Left renal cortex interstitium (tissue), 4 donors: ENCODE measurements at places on chromosomes 3 and 15. TPM values are rescaled to one million over a fixed set of nuclear protein-coding genes. Genes with fewer than 3 reads are reported as not detected.

DNA sequence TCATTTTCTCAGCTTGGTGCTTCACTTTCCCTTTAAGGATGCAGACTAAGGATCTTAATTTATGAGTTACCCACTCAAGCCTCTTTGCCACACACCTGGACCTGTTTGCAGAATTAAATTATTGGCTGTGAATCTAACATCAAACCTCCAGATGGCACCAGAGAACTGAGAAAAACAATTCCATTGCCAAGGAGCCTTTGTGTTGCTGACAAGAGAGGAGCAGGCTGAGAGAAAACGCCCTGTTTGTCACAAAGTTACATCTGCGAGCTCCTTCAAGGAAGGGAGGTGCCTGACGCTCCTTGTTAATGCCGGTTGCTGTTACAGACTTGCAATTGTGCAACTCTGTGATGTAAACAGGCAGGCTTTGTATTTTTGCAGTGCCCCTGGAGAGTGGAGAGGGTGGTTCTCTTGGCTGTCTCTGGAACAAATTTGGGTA lies 36.3 kb upstream of the TMC3 start:
- DNase-seq: peak; percentile 65

GRCh38 chr3:184524981-184525336 lies 36.6 kb upstream of the EPHB3 start:
- DNase-seq: no peak

- no peak for DNase-seq
These were observed 6.3 kb downstream of the MTMR10 start for GRCh38 chr15:30985081-30985531.

- DNase-seq: no peak
These were observed 46.0 kb downstream of the KLF13 start for GRCh38 chr15:31372635-31373091.

GRCh38 chr15:72205896-72206676 lies 8.5 kb upstream of the GRAMD2A start:
- DNase-seq: no peak

DNA sequence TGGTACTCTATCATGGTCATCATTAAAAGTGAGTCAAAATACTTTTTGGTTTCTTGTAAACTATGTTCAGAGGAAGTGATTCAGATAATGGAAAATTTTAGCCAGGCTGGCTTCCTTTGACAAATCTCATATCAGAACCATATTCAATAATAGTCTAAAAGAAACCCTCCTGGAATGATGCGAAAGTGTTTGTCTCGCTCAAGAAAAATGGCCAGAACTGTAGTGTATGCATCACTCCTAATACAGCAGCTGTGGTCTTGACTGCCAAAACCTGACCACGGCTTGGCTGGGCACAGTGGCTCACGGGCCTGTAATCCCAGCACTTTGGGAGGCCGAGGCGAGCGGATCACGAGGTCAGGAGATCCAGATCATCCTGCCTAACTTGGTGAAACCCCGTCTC lies 35.6 kb upstream of the KCNMB2 start:
- no peak for DNase-seq

GRCh38 chr3:12566976-12567375 lies 10.1 kb downstream of the MKRN2 start:
- DNase-seq: no peak

DNA sequence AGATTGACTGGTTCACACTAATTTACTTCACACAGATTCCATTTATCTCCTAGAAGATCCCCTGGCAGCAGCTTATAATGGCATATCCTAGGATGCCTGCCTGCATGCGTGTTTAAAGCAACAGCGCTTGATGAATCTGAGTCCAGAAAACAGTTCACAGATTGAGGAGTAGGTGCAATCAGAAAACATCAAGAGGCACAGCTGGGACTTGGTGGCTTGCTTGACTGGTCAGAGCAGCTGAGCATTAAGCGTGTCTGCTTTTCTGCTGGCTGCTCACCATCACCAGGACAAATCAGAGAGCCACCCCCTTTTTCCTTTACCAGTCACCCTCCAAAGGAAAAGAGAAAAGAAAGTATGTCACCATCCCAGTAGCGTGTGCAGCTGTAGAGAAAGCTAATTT lies 223.6 kb downstream of the WDR72 start:
- no peak for DNase-seq

DNA sequence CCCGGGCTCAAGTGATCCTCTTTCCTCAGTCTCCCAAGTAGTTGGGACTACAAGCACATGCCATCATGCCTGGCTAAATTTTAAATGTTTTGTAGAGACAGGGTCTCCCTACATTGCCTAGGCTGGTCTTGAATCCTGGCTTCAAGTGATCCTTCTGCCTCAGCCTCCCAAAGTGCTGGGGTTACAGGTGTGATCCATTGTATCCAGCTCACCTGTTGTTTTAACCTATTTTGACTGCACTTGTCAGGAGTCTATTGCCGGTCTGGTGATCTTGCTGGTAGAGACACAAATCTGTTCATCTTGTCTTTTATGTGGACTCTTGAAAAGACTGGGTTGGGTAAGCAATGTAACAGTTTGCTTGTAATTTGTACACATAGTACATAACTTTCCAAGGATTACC lies 7.9 kb downstream of the IREB2 start:
- no peak for DNase-seq

GRCh38 chr15:47405365-47406162 lies 311.7 kb upstream of the SEMA6D start:
- no peak for DNase-seq

DNA sequence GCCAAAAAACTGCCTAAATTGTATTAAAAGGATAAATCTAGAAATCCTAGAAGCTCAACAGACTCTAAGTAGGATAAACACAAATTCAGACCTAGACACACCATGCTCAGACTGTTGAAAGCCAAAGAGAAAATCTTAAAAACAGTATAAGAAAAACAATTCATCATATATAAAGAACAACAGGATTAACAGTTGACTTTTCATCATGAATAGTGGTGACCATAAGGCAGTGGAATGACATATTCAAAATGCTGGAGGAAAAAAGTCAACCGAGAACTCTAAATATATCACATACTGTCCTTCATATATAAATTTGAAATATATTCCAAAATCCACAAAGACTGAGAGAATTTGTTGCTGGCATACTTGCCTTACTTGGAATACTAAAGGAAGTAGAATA lies 77.3 kb downstream of the CEP152 start:
- DNase-seq: no peak

GRCh38 chr15:78244893-78245292 lies 10.5 kb upstream of the ACSBG1 start:
- DNase-seq: no peak

- DNase-seq: no peak
These were observed 36.8 kb downstream of the BTD start for GRCh38 chr3:15638193-15638890.

DNA sequence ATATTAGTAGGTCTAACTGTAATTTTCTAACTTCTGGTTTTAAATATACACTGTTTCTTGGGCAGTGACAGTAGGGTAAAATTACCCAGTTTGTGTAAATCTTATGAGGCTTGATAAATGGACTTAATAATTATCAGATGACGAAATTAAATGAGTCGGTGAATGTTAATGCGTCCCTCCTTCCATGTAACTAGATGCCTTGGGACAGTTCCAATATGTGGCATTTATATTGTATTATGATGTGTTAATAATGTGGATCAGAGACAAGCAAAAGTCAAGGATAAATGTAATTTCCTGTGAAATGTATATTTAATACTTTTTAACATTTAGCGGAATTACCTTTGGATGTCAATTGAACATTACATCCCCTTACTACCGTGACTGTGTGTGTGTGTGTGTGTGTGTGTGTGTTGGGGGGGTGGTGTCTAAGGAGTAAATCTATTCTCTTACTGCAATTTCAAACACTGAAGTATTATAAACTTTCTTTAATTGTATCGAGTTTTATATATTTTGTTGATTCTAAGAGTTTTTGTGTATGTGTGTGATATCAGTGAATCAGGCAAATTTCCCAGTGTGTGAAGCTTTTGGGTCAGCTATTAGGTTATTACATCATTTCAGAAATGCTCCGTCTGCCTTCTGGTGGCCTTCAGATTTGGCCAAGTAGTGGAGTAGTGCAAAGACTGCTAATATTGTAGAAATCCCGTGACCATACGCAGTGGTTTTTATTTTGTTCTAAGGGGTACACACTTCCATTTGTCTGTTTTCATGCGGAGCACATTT lies 50.1 kb downstream of the CNTN4 start:
- DNase-seq: no peak

- DNase-seq: no peak
These were observed 174.3 kb downstream of the MAGI1 start for GRCh38 chr3:65864357-65864904.

DNA sequence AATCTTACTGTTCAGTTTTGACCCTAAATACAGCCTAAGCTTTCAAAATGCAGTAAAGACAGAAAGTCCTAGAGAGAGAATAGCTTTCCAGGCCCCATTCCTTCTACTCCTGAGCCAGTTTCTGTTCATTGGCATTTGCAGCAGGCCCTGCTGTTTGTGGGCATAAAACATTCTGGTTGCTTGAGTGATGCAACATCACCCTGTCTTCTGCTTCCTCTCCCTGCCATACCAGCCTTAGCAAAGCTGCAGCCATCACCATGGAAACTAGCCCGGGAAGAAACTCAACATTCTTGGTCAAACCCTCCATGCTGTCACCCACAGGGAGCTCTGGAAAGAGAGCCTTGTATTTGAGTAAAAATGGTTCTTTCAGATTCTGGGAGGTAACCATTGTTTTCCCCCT lies 325.7 kb downstream of the MAGI1 start:
- no peak for DNase-seq

DNA sequence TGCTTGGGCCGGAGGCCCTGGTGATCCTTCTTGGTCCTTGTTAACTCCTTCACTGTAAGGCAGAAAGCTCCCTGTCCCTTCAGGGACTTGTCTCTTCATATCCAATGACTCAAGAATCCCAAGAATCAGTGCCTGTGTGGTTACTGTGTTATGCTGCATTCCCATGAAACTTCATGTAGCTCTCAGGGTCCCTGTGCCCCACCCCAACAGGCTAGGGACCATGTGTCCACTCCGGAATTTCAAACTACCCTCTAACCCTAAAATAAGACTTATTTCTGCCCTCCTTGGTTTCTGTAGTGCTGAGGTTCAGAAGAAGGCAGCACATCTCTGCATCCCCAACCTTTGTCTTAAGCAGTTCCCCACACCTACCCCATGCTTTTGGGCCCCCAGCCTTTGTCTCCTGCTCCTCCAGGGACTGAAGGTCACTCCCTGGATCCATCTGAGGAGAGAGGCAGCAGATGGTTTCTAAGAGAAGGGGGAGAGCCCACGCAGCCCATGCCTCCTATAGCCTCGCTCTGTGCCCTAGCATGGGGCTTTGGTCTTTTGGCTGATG lies 531 bp upstream of the MAP1A start:
- DNase-seq: no peak

- DNase-seq: no peak
These were observed 31.3 kb downstream of the CCDC13 start for GRCh38 chr3:42741796-42742195.

DNA sequence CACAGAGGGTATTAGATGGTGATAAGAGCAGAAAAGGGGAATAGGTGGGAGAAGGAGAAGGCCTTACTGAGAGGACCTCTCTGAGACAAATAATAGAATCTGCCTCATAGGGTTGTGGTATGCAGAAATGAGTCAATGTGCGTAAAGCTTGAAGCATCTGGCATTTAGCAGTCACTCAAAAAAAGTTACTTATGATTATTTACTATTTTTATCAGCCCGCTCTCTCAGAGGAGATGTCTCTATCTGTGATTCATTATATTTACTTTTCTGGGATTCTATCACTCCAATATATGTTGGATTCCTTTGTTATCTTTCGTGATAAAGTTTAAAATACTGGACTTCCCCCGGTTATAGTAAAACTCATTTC lies 4.6 kb upstream of the TM4SF1 start:
- no peak for DNase-seq

GRCh38 chr3:112633757-112634156 lies 7.2 kb downstream of the CCDC80 start:
- DNase-seq: no peak

- DNase-seq: no peak
These were observed 15.9 kb downstream of the IGDCC3 start for GRCh38 chr15:65361708-65362459.

DNA sequence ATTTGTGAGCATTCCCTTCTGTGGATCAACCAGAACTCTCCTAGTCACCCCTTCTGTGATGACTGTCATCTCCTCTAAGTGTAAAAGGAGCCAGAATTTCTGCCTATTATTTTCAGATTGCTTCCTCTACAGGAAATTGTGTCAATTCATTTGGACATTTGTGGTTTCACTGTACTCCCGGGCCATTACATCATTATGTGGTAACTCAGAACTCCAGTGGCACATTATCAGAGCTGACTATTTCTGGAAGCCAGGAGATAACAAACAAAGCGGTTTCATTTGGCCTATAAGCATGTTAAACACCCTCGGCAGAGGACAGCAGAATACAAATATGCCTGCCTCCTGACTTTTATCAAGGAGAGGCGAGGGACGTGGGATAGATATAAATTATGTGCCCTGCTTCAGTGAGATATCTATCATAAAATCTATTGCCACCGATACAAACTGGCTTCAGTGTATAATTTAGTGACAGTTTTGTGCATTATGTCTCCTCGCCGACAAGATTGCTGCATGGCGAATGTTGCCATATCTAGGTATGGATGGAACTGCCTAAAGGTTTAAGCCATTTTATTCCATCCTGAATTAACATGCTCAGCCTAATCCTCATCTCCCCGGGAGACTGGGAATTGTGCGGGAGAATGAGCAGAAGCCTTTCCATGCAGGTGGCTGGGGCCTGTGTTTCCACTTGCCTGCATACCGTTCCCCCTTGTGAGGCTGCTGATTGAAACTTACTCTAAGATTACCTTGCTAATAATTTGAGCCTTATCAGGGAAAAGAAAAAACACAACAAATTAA lies 193.4 kb upstream of the SEMA6D start:
- DNase-seq: no peak

DNA sequence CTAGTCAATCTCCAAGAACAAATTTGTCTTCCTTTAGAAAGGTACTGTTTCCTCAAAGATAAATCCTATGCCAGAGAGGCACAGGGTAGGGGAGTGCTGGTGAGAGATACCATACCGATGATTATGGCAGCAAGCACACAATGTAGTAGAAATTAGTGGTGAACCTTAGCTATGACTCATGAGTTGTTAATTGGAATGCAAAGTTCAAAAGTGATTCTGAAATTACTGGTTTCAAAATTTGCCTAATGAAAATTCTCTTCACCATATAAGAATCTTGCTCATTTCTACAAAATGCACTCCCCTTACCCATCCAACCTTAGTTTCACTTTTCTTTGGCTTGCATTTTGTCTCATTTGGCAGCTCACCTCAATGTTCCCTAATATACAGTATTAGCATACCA lies 139.5 kb upstream of the SLC2A2 start:
- DNase-seq: no peak

GRCh38 chr3:15443826-15444524 lies 16.6 kb downstream of the EAF1 start:
- no peak for DNase-seq

- DNase-seq: no peak
These were observed 318.5 kb upstream of the ADAMTS9 start for GRCh38 chr3:65006300-65006739.

GRCh38 chr15:67397139-67397538 lies 123.8 kb upstream of the C15orf61 start:
- no peak for DNase-seq

IL20RB gene
- 0.29 TPM for polyA plus RNA-seq

OIP5 gene
- polyA plus RNA-seq: 9.5 TPM

CCDC9B gene
- polyA plus RNA-seq: 4.0 TPM

CMC1 gene
- 32.0 TPM for polyA plus RNA-seq

NAA80 gene
- polyA plus RNA-seq: 11.7 TPM

RASA2 gene
- polyA plus RNA-seq: 18.6 TPM

PCSK6 gene
- polyA plus RNA-seq: 7.2 TPM

CYP1A2 gene
- 0.14 TPM for polyA plus RNA-seq

CCNDBP1 gene
- 51.5 TPM for polyA plus RNA-seq

ISL2 gene
- polyA plus RNA-seq: not detected

ASB7 gene
- 15.7 TPM for polyA plus RNA-seq

KCNMB2 gene
- polyA plus RNA-seq: 28.6 TPM

RPS27L gene
- polyA plus RNA-seq: 96.3 TPM
